ENCODE measurements at places on chromosomes 16 and 17.

GRCh38 chr16:4032768-4033167 is 83.5 kb downstream of the ADCY9 start:
- no peak for DNase-seq

- no peak for DNase-seq
Measured at GRCh38 chr17:1347589-1348323, 52.3 kb downstream of the YWHAE start.

GRCh38 chr16:55703003-55704001 is 47.5 kb downstream of the SLC6A2 start:
- DNase-seq: peak; percentile 61

DNA sequence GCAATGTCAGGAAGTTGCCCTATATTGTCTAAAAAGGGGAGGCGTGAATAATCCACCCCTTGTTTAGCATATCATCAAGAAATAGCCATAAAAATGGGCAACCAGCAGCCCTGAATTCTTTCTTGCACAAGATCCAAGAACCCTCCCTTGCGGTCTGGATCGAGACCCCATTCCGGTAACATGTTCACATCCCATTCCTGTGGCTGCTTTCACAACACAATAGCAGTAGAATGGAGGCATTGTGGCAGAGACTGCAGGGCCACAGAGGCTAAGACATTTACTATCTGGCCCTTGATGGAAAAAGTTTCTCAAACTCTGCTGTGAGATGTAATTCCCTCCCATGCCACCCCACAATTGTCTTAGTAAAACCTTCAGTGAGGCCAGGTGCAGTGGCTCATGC is 73.2 kb downstream of the RMI2 start:
- no peak for DNase-seq

GRCh38 chr17:37026531-37026869 is 77.7 kb downstream of the AATF start:
- DNase-seq: no peak

GRCh38 chr16:66304961-66305360 is 61.5 kb upstream of the CDH5 start:
- no peak for DNase-seq

DNA sequence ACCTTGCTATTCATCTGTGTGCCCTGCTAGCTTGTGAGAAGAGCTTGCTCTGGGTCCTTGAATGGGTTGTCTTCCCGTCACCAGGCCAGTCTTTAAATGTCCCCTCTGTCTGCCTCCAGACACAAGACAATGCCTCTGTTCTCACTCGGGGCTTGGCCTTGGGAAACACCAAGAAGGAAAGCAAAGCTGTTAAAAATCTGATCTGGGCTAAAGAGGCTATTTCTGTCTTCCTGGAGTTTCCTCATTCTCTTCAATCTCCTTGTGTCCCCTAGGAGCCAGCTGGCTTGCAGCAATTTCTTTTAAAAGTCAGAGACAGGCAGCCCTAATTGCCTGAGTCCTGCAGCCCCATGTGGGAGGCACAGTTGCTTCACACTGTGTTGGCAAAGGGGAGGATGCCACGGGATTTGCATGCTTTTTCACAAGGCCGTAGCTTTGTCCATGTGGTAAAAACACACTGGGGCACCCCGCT is 2.5 kb downstream of the DNAI2 start:
- DNase-seq: no peak

GRCh38 chr17:36723459-36724025 is 122.2 kb downstream of the MRM1 start:
- DNase-seq: no peak

- DNase-seq: no peak
Measured at GRCh38 chr17:37089956-37090355, 141.2 kb downstream of the AATF start.

DNA sequence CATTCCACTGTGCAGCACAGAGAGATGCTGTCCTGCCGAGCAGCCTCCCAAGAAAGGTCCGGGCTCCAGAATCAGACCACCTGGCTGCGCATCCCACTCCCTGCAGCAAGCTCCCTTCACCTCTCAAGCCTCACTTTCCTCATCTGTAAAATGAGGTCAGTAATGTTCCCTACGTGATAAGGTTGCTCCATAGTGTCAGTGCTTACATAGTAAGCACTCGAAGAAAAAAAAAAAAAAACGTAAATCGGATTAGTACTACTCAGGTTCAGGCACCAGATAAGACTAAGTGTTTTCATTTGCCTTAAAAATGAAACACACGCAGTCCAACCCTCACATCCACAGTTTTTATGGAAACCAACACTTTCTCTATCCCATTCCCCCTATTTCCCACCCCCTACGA is 76.7 kb downstream of the CCT6B start:
- no peak for DNase-seq

DNA sequence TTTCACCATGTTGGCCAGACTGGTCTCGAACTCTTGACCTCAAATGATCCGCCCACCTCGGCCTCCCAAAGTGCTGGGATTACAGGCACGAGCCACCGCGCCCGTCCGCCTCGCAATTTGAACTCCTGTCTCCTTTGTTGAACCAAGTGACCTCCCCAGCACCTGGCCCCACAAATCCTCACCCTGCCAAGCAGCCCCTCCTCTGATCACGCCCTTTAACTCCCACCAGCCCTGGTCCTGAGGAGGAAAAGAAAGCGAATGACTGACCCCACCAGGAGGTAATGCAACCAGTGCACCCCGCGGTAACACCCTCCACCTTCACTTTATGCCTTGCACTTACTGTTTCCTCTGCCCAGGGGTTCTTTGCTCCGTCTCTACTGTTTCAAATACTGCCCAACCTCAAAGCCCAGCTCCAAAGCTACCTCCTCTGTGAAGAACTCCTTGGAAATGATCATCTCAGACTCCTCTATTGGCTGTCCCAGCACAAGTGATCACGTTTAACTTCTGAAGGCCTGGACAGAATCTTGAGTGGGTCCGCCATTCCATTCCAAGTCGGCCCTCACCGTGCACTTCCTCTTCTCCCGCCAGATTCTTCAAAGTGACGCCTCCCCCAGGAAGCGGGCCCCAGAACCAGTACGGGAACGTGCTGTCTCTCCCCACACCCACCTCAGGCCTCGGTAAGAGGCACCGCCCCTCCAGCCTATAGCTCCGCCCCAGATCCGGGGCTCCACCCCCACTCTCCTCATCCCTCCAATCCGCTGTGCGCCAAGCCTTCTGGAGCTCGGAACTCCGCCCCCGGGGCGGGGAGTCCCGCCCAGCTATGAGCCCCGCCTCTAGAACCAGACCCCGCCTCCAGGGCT is 4.4 kb downstream of the CD19 start:
- peak; percentile 54 for DNase-seq

Measured in SK-N-DZ (cell line).